Testis (tissue), 5 donors: ENCODE measurements at places on chromosomes 3 and 15. TPM values are rescaled to one million over a fixed set of nuclear protein-coding genes. Genes with fewer than 3 reads are reported as not detected.

Gene JMJD7
- total RNA-seq, result 21.6 TPM

Gene OCA2
- total RNA-seq, result 4.5 TPM

Gene GOLGA8S
- 9.2 TPM for total RNA-seq

Gene FAIM
- total RNA-seq, result 7.0 TPM

Gene CYP8B1
- total RNA-seq, result not detected

Gene PAK6
- total RNA-seq, result 245 TPM

Gene CCR5
- not detected for total RNA-seq

Gene SLC15A2
- total RNA-seq, result 13.8 TPM

DNA sequence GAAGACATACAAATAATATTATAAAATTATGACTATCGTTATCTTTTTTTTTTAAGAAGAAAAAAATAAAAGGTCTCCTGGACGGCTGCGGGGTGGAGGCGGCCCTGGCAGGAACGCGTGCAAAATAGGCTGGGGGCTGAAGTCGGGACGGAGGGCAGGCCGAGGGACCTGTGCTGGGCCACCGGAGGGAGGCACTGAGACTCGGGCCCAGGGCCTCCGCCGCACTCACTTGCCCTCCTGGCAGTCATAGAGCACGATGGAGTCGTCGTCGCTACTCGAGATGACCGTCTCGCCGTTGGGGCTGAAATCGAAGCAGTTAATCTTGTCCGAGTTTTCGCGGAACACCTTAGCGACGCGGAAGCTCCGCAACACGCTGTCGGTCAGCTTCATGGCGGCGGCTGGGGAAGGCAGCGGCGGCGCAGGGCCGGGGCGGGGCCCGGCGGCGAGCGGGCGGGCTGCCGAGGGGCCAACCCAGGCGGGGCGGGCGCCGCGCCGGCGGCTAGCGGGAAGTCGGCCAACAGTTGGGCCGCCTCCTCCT is 408 bp downstream of the WDR82 start:
- peak overlapping the region; percentile 99 for H3K27ac ChIP-seq
- H3K36me3 ChIP-seq, result peaks cover 4% of the 10 kb centered on the region
- peak overlapping the region; percentile 71 for H3K4me3 ChIP-seq
- peaks cover 37% of the 10 kb centered on the region for H3K4me1 ChIP-seq
- H3K27me3 ChIP-seq, result no peaks in the 10 kb centered on the region
- DNase-seq, result peak; percentile 60

- H3K4me3 ChIP-seq, result no peak overlapping the region
- peaks cover 13% of the 10 kb centered on the region for H3K4me1 ChIP-seq
- H3K27ac ChIP-seq, result no peak overlapping the region
- H3K27me3 ChIP-seq, result no peaks in the 10 kb centered on the region
- H3K36me3 ChIP-seq, result no peaks in the 10 kb centered on the region
Observed at GRCh38 chr3:153285194-153285641, 123.2 kb downstream of the RAP2B start.

DNA sequence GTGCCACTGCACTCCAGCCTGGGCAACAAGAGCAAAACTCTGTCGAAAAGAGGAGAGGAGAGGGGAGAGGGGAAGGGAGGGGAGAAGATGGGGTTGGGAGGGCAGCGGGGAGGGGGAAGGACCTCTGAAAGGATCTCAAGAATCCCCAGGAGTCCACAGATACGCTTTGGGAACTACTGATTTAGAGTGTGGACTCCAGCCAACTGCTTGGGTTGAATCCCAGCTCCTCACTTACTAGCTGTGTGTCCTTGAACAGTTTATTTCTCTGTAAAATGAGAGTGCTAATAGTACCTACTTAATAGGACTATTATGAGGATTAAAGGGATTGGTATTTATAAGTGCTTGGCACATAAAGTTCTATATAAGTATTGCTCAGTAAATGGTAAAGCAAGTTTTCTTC is 45.0 kb upstream of the FAH start:
- no peak overlapping the region for H3K27ac ChIP-seq
- no peak overlapping the region for H3K4me3 ChIP-seq
- no peaks in the 10 kb centered on the region for H3K27me3 ChIP-seq
- no peaks in the 10 kb centered on the region for H3K36me3 ChIP-seq

DNA sequence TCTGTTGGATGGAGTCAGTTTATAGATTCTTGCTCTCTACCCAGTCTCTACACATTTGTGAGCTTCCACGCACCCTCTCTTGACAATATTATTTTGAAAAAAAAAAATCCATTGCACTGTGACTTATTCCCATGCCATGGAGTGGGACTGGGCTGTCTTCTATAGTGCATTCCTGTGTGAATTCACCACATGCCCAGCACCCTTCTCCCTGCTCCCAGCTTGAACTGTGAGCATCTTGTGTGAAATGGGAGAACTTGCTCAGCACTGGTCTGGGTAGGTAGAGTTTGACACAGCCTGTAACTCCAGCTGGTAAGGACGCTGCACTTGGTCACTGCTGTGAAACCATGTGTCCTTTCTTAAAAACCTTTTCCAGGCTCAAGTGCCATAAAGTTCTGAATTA is 91.9 kb downstream of the ARNT2 start:
- no peaks in the 10 kb centered on the region for H3K27me3 ChIP-seq
- no peak overlapping the region for H3K4me3 ChIP-seq
- H3K27ac ChIP-seq, result no peak overlapping the region
- no peaks in the 10 kb centered on the region for H3K36me3 ChIP-seq
- peaks cover 31% of the 10 kb centered on the region for H3K4me1 ChIP-seq

GRCh38 chr3:127744875-127745274 is 72.1 kb downstream of the ABTB1 start:
- H3K27me3 ChIP-seq, result no peaks in the 10 kb centered on the region
- DNase-seq, result no peak
- H3K36me3 ChIP-seq, result no peaks in the 10 kb centered on the region
- H3K27ac ChIP-seq, result peak overlapping the region; percentile 39

- no peaks in the 10 kb centered on the region for H3K36me3 ChIP-seq
- H3K27me3 ChIP-seq, result no peaks in the 10 kb centered on the region
- no peak overlapping the region for H3K27ac ChIP-seq
- DNase-seq, result no peak
Observed at GRCh38 chr3:43268636-43269035, 17.7 kb upstream of the SNRK start.

DNA sequence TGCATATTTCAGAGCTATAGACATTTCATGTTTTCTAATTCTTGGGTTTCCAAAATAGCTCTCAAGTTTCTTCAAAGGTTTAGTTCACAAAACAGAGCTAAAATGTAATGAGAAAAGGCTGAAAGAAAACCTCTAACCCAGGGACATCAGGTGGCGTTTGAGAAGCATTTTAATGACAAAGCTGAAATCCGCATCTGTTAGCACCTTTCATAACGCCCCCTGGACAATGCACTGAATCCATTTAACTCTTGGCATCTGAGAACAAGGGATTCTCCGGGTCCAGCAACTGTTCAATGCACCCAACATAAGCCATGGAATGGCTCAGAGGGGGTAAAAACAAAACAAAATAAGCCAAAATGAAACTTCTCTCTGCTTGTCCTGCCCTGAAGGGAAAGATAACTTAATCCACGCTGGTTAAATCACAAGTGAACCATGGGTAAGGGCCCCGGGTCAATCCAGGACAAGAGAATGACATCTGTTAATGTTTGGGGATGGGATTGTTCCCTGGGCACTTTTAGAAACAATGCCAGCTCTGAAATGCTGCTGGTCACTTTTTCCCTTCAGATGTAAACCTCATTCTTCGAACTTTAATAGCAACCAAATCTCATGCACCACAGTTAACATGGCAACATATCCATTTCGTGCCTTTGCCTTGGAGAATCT is 466.2 kb upstream of the ADAMTS9 start:
- no peak overlapping the region for H3K27ac ChIP-seq
- no peak for DNase-seq
- H3K4me3 ChIP-seq, result no peak overlapping the region
- H3K27me3 ChIP-seq, result no peaks in the 10 kb centered on the region
- no peaks in the 10 kb centered on the region for H3K36me3 ChIP-seq

DNA sequence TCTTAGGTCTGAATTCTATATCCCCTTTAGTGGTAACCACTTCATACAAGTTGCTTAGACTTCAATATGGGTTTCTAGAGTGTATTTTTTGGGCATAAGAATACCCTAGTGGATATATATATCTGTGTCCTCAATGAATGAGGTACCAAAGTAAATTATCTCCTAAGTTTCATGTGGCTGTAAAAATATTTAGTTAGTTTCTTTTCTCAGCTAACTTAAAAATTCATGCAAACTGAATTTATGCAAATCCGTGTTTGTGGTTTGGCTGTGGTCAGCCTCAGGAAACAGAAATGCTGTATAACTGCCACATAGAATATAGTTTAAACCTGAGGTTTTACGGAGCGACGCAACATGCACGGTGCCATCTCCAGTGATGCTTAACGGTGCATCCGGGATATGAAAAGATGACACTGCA is 80.3 kb downstream of the PEX5L start:
- no peaks in the 10 kb centered on the region for H3K4me1 ChIP-seq
- no peak overlapping the region for H3K4me3 ChIP-seq
- H3K36me3 ChIP-seq, result no peaks in the 10 kb centered on the region
- no peaks in the 10 kb centered on the region for H3K27me3 ChIP-seq
